NCI-H748 treated with DMSO at 0.1 percent for 48 hours (cell line): ENCODE measurements at places on chromosomes 7 and 10.

- no peak for DNase-seq
These were observed 323.3 kb downstream of the CRPPA start for GRCh38 chr7:16098058-16098457.

GRCh38 chr10:128871671-128872231 is 595.3 kb upstream of the MGMT start:
- DNase-seq = no peak

GRCh38 chr7:88092676-88092999 is 127.2 kb downstream of the SRI start:
- peak; percentile 11 for DNase-seq

DNA sequence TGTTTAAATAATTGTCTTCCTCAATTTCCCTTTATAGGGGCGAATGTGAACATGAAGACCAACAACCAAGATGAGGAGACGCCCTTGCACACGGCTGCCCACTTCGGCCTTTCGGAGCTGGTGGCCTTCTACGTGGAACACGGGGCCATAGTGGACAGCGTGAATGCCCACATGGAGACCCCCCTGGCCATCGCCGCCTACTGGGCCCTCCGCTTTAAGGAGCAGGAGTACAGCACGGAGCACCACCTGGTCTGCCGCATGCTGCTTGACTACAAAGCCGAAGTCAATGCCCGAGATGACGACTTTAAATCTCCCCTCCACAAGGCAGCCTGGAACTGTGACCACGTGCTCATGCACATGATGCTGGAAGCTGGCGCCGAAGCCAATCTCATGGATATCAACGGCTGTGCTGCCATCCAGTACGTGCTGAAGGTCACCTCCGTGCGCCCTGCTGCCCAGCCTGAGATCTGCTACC is 42.1 kb downstream of the ASB4 start:
- DNase-seq = no peak

DNA sequence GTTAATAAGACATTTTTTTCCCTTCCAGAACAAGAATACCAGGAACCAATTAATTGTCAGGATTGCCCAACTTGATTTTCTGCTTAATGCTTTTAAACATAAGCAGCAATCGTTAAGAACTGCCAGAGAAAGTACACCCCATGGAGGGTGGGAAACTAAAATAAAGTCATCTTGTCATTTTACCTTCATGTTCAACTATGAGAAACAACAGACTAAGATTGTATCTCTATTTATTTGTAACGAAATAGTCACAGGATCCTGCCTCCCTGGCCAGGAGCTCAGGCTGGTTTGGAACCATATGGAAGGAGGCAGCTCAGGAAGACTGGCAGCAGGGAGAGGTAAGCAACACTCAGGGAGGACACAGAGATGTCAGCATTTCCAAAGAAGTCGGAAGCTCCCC is 129.6 kb downstream of the TNS3 start:
- no peak for DNase-seq

DNA sequence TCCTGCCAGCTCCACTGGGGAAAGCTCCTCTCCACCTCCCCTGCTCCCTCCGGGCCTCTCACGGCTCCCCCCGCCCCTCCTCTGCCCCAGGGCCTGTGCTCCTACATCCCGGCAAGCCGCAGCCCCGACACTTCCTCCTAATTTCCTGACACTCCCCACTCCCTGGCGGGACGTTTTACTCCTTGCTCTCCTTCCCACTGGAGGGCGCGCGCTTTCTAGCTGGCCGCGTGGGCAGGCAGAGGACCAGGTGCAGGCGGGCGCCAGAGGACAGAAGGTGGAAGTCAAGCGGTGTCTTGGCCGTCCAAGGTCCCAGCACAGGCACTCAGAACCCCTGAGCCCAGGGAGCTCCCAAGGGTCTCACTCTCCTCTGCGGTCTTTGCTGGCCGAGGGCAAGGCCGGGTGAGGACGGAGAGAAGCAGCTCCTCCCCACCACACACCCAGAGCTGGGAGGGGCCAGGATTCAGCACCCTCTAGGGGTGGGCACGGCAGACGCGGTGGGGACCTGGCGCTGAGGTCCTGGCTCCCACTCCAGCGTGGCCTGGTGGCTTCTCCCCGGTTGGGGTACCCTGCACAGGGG is 19.1 kb downstream of the ADAM8 start:
- DNase-seq = no peak

DNA sequence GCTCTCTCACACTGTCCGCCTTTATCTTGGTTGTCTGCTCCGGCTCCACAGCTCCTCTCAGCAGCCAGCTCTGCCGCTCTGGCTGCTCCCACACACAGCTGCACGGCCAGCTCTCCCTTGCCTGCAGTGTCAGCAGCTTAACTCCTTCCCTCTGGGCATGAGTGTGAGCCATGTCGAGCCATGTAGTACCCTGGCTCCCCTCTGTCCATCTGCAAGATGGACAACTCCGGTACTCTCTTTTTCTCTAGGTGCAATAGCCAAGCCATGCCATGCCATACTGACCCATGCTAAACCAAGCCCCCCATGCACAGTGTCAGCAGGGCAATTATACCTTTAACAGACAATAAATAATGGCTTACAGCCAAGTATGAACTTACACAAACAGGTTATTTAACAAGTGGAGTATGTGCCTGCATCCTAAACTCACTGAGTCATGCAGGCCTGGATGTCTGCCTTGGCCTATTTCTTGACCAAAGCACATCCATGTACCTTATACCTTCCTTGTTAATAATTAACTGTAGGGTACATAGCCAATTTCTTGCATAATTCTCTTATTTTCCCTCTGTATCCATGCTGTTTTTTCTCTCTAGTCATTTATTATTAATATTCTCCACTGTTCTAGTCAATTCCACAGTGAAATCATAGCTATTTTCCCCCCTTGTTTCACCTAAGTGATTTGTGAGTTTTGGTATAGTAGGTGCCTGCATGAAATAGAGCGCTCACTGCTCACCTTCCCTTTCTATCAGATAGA is 170.9 kb downstream of the CDK14 start:
- DNase-seq = no peak

DNA sequence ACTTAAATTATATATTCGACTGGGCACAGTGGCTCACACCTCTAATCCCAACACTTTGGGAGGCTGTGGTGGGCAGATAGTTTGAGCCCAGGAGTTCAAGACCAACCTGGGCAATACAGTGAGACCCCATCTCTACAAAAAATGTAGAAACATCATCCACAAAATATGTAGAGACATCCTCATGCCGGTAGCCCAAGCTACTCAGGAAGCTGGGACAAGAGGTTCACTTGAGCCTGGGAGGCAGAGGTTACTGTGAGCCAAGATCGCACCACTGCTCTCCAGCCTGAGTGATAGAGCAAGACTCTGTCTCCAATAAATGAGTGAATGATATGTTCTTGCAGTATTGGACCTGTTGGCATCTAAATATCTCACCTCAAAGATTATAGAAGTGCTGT is 22.6 kb upstream of the TNS3 start:
- no peak for DNase-seq

DNA sequence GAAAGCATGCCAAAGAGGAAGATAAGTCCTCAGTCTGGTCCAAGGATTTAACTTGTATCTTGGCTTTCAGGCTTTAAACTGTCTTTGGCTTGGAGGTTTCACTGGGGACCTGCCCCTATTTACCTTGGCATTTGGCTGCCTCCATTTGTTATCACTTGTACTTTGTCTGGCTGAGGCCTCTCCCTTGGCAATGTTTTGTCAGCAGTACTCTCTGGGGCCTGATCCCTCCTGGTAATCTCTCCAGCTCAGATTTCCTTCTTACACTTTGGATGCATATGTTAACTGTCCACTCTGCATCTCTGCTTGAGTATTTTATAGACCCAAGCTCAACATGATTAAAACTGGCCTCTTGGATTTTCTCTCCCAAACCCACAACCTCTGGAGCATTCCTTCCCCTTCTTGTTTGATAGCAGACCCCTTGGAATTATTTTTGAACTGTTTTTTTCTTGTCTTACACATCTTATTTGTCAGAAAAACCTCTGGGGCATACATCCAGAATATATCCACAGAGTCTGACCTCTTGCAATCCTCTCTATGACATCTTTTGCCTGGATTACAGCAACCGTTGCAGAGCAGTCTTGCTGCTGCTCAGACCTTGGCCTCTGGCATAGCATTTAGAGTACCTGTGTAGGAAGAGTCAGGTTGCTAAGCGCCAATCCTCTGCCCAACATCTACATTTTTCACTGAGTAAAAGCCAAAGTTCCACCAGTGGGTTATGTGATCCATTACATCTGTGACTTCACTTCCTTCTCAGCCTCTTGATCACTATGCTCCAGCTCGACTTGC is 35.2 kb downstream of the ZNF487 start:
- DNase-seq = no peak

DNA sequence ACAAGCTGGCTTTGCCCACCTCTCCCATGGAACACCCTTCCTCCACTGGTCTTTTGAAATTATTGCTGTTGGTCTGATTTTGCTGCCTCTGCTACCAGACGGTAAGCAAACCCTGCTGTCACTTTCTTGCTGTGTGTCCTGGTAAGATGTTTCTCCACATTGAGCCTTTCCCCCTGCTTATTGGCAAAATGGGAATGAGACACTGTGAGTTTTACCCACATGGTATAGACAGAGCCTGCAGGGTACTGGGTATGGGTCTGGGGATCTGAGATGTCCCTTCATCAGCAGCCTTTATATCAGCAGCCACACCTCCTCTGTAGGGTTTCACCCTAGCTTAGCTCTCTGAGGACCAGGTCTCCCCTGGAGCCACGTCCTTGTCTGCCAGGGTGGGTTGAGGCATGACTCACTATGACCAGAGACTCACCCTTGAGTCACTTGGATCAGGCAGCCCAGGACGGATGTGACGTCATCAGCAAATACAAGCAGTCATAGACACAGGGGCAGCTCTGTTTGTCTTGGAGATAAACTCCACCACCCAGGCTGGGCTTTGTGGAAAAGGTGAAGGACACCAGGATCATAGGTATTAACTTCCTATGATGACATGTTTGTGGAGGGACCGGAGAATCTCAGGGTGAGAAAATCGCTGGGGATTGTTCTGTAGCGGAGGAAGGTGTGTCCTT is 17.9 kb upstream of the BAIAP2L1 start:
- no peak for DNase-seq

DNA sequence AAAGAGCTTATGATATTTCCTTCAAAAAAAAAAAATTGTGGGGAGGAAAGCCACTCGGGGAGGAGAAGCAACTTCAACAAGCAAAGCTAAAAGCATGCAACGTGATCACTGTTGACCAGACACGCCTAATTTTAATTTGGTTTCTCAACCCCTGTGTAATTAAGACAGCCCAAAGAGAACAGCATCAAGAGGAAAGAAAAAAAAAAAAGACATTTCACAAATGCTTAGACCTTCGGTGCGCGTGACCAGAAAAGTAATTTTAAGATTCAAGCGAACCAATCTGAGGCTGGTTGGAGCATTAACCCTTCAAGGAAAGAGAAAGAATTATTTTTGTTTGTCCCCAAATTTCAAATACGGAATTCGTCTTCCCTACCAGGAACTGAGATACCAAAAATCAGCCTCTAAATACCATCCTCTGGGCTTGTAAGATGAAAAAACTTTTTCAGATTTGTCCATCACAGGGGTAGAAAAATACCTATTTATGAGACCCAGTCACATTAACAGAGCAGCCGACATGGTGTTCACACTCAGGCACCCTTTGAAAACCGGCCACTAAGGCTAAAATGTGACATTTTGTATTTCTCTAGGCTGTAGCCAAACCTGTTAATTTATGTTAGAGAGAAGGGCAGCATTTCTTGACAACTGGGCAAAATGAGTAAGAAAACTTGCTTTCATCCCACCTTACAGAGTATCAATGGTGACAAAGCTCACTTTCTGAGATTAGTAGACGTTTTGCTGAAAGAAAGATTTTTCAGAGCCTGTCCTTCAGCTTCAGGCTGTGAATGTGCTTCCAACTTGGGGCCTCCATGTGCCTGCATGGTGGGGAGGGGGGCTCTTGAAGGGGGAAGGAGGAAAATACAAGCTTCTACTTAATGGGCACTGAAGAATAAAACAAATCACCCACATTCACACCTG is 179.9 kb upstream of the KLF14 start:
- no peak for DNase-seq

DNA sequence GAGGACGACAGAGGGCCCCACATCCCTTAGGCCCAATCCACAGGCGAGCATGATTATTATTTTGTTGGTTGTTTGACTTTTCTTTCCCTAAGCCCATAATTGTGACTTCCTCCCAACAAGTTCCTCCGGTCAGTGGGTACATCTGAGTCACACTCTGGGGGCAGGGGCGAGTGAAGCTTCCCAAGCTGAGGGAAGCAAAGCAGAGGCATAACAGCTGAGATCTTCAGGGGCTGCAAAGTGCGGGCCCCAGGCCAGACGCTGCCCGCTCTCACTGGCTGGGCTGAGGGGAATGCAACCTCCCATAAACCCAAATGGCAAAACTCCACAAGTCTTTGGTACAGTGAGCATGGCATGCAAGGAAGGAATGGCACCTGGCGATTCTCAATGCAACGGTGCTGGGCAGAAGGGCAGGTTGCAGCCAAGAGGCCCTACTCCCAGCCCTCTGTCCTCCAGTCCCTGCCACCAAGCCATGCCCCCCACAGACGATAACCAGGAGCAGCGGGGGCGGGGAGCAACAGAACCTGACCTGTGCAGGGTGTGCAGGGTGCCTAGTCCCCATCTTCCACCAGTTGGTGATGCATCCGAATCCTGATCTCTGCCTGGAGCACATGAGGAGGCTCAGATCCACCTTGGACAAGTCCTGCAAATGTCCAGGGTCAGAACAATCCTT is 25.3 kb downstream of the TNS3 start:
- no peak for DNase-seq

GRCh38 chr7:14821757-14822480 is 80.6 kb downstream of the DGKB start:
- no peak for DNase-seq

DNA sequence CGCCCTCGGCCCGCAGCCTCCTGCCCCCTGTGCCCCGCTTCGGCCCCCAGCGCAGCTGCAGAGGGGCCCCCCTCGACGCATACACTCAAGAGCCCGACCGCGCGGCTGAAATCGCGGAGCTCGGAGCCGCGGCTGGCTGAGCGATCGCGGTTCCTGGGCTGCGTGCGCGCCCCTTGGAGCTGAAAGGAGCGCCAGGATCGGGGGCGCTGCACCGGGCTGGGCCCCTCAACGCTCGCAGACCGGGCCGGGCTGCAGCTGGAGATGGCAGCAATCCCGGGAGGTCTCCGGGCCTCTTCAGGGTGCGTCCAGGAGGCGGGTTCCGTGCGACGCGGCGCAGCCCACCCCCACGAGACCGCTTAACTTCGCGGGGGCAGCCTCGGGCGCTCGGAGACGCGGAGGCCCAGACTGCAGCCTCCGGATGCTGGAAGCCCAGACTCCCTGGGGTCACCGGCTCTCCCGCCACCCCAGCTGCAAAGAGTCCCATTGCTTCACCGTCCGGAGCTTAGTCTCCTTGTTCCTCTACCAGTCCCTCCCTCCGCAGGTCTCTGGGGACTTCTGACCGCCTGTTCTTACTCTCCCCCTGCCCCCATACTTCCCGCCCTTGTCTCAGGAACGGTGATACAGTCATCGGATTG is 73.0 kb upstream of the LRRC4 start:
- DNase-seq = no peak

- DNase-seq = no peak
These were observed 91.6 kb downstream of the MYOF start for GRCh38 chr10:93390306-93391090.

- peak; percentile 58 for DNase-seq
These were observed 273.6 kb downstream of the DYNC1I1 start for GRCh38 chr7:96045919-96046318.
